ENCODE measurements at places on chromosomes 4 and X.
A peak's percentile ranks its signal among the peaks of the same experiment; 100 is the strongest.

- H3K36me3 ChIP-seq, result no peaks in the 10 kb centered on the region
- H3K4me1 ChIP-seq, result no peaks in the 10 kb centered on the region
- no peak for DNase-seq
- no peak overlapping the region for H3K4me3 ChIP-seq
These were observed 49.6 kb downstream of the CASP3 start for GRCh38 chr4:184599492-184600135.

GRCh38 chrX:18016941-18017340 lies 155.8 kb upstream of the RAI2 start:
- no peaks in the 10 kb centered on the region for H3K4me1 ChIP-seq
- H3K4me3 ChIP-seq, result no peak overlapping the region
- H3K27ac ChIP-seq, result no peak overlapping the region
- H3K27me3 ChIP-seq, result no peaks in the 10 kb centered on the region
- H3K36me3 ChIP-seq, result no peaks in the 10 kb centered on the region

DNA sequence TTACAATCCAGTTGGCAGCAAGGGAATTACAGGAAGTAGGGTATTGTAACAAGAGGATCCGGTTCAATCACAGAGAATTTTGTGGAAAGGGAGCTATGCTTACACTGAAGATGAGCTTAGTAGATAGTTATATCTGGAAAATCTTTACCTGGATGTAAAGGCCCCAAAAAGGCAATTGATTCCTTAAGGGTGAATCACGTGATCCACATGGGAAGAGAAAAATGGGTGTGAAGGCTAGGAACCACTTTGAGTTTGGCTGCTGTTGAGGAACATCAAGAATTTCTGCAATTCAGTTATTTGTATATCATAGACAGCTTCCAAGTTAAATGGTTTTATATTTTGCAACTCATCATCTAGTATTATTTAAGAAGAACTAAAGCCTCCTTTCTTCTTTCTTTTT lies 194.0 kb upstream of the ARHGAP24 start:
- H3K4me1 ChIP-seq, result no peaks in the 10 kb centered on the region
- no peak for DNase-seq
- no peak overlapping the region for H3K27ac ChIP-seq
- H3K4me3 ChIP-seq, result no peak overlapping the region
- H3K36me3 ChIP-seq, result no peaks in the 10 kb centered on the region

- no peak overlapping the region for H3K27ac ChIP-seq
- H3K4me1 ChIP-seq, result no peaks in the 10 kb centered on the region
- no peak for DNase-seq
These were observed 956.9 kb upstream of the NDST4 start for GRCh38 chr4:116070283-116070682.

DNA sequence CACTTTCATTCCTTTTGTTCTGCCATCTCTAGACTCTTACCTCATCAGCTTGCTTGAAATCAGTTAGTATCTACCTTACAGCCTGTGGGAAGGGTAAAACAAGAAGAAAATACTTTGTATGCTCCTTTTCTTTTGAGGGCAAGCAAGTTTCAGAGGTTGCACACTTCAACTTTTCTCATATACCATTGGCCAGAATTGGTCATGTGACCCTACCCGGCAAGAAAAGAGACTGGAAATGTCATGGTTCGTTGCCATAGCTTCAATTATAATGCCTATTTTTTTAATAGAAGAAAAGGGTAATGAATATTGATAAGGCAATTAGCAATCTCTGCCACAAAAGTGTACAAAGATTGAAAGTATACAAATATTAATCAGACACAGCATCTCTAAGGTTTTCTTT lies 346.7 kb upstream of the TACR3 start:
- DNase-seq, result no peak
- no peaks in the 10 kb centered on the region for H3K4me1 ChIP-seq
- no peak overlapping the region for H3K4me3 ChIP-seq
- H3K36me3 ChIP-seq, result no peaks in the 10 kb centered on the region
- H3K27ac ChIP-seq, result no peak overlapping the region

GRCh38 chr4:40581254-40582140 lies 48.2 kb downstream of the RBM47 start:
- no peak for DNase-seq
- no peak overlapping the region for H3K4me3 ChIP-seq
- H3K36me3 ChIP-seq, result no peaks in the 10 kb centered on the region
- H3K27ac ChIP-seq, result no peak overlapping the region
- H3K27me3 ChIP-seq, result no peaks in the 10 kb centered on the region

DNA sequence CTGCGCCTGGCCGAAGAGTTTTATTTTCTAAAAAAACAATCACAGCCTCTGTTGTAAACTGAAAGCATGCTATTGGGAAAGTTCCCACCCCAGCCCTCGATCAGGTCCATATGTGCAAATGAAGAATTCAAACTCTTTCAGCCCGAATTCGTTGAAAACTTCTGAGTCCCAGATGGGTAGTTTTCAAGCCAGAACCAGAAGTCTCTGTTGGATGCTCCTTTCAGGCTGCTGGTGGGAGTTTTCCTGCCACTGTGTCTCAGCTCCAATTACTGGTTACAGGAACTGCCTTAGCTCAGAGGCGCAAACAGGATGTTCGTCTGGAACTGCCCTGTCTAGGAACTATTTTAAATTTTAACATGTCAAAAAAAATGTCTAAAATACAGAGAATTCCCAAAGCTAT lies 9.3 kb upstream of the ALG13 start:
- H3K4me1 ChIP-seq, result no peaks in the 10 kb centered on the region
- H3K27ac ChIP-seq, result no peak overlapping the region
- no peak for DNase-seq
- no peaks in the 10 kb centered on the region for H3K27me3 ChIP-seq
- no peaks in the 10 kb centered on the region for H3K36me3 ChIP-seq

DNA sequence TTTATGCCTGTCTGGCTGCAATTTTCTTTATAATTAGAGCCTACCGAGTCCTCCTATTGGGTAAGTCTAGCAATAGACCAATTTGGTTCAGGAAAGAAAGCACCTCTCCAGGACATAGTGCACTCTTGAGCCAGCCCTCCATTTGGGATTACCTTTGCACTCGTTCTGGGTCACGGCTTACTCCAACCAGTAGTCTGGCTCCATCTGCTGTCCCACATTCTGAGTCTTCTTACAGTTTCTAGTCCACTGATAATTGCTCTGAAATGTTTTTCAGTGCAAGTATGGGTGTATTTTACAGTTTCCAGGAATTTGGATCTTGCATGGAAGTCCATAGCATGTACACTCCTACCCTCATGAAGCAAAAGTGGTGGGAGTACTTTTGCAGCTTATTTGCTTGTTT lies 34.8 kb upstream of the USP51 start:
- DNase-seq, result no peak
- H3K4me3 ChIP-seq, result no peak overlapping the region
- H3K27ac ChIP-seq, result no peak overlapping the region
- H3K4me1 ChIP-seq, result no peaks in the 10 kb centered on the region
- H3K36me3 ChIP-seq, result no peaks in the 10 kb centered on the region
- no peaks in the 10 kb centered on the region for H3K27me3 ChIP-seq

- no peak overlapping the region for H3K4me3 ChIP-seq
- H3K27me3 ChIP-seq, result no peaks in the 10 kb centered on the region
- DNase-seq, result peak; percentile 29
- H3K36me3 ChIP-seq, result no peaks in the 10 kb centered on the region
- H3K4me1 ChIP-seq, result peaks cover 2% of the 10 kb centered on the region
These were observed 276.9 kb upstream of the TACR3 start for GRCh38 chr4:103996637-103997036.

GRCh38 chrX:70508296-70508911 lies 63.8 kb downstream of the DLG3 start:
- DNase-seq, result no peak
- H3K4me1 ChIP-seq, result no peaks in the 10 kb centered on the region
- no peaks in the 10 kb centered on the region for H3K27me3 ChIP-seq
- H3K36me3 ChIP-seq, result no peaks in the 10 kb centered on the region
- H3K4me3 ChIP-seq, result no peak overlapping the region
- H3K27ac ChIP-seq, result no peak overlapping the region

DNA sequence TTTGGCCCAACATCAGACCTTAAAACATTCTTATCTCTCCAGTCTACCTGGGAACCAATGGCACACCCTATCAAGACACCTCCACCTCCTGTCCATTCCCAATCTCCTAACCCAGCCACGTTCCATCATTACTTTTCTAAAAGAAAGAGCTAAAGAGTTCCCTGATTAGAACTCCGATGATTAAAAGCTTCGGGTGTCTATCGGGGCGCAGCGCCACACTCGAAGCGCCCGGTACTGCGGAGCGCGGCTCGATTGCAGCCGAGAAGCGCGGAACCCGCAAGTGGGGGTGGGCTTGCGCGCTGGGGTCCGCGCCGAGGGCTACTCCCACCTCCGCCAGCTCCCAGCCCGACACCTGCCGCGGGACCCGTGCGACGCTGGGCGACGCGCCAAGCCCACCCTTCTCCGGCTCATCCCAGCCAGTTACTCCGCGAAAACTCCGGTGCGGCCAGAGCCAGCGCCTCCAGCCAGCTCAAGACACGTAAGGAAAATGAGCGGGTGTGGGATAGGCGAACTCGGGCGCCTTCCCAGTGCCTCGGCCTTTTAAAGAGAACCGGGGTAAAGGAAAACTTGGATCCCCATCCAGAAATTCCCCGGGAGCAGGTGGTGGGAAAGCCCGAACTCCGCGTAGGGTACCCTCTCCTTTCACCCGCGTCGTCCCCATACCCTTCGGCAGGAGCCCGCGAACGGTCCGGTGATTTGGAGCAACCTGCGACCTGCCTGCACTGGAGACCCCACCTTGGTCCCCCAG lies 593 bp downstream of the NPY1R start:
- no peak for DNase-seq
- H3K4me1 ChIP-seq, result no peaks in the 10 kb centered on the region
- H3K27ac ChIP-seq, result no peak overlapping the region
- no peaks in the 10 kb centered on the region for H3K36me3 ChIP-seq

DNA sequence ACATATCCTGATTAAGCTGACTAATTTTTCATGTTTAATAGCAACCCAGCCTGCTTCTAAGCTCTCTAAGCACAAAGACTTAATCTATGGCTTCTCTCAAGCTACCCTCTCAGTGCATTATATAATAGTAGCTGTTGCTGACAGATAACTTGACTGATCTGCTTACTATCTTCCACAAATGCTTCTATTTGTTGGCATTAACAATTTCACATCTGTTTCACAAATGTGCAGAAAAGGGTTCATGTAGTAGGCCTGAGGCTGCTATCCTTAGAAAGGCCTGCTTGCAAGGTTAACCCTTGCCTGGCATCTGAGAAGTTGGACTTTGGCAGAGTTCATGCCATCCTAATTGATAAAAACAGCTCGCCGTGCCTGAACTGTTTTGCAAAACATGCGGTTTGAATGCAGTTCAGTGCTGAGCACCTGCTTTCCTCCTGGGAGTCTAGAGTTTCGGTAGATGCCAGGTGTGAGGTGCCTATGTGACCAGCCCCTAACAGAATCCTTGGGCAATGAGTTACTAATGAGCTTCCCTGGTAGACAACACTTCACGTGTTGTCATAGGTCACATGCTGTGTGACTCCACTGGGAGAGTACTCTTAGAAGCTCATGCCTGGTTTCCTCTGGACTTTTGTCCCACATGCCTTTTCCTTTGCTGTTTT lies 68.4 kb downstream of the NSG1 start:
- no peaks in the 10 kb centered on the region for H3K36me3 ChIP-seq
- H3K27me3 ChIP-seq, result no peaks in the 10 kb centered on the region
- no peak for DNase-seq
- H3K4me1 ChIP-seq, result peaks cover 18% of the 10 kb centered on the region

GRCh38 chr4:54014666-54015160 lies 49.7 kb downstream of the CHIC2 start:
- H3K27ac ChIP-seq, result no peak overlapping the region
- H3K4me1 ChIP-seq, result peaks cover 11% of the 10 kb centered on the region
- no peaks in the 10 kb centered on the region for H3K27me3 ChIP-seq
- H3K4me3 ChIP-seq, result peak overlapping the region; percentile 43
- DNase-seq, result no peak

- no peak overlapping the region for H3K4me3 ChIP-seq
- no peaks in the 10 kb centered on the region for H3K27me3 ChIP-seq
- no peaks in the 10 kb centered on the region for H3K36me3 ChIP-seq
- no peaks in the 10 kb centered on the region for H3K4me1 ChIP-seq
- DNase-seq, result no peak
These were observed 267.4 kb downstream of the RAPGEF2 start for GRCh38 chr4:159370286-159370685.

DNA sequence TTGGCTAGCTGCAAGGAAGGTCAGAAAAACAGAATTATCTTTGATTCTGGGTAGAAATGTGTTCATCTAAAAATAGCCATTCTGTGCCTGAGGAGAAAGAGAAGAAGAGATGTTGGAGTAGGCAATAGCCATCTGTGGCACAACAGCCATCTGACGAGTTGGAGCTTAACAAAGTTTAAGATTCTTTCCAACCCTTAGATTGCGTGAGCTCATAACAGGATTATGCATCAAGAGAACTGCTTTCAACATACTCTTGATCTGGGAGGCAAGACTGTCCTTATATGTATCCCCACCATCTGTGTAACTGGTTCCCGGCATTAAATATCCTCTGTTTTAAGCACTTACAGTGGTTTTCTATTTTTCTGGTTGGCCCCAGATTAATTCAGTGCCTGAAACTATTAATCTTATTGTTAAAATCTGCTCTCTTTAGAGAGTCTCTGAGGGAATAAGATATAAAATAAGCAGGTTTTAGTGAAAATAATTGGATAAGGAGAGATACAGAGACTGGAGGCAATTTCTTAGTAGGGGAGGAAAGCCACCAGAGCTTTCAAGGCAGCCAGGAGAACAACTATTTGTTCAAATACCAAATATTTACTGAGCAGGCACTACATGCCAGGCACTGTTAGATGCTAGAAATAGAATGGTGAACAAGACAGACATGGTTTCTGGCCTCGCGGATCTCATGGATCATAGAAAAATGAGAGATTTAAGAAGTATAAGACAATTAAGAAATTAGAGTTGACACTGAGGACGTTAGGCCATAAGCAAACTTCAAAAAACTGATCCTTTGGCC lies 398.0 kb downstream of the SMARCA1 start:
- no peak overlapping the region for H3K4me3 ChIP-seq
- no peak overlapping the region for H3K27ac ChIP-seq
- H3K4me1 ChIP-seq, result no peaks in the 10 kb centered on the region
- no peaks in the 10 kb centered on the region for H3K36me3 ChIP-seq

DNA sequence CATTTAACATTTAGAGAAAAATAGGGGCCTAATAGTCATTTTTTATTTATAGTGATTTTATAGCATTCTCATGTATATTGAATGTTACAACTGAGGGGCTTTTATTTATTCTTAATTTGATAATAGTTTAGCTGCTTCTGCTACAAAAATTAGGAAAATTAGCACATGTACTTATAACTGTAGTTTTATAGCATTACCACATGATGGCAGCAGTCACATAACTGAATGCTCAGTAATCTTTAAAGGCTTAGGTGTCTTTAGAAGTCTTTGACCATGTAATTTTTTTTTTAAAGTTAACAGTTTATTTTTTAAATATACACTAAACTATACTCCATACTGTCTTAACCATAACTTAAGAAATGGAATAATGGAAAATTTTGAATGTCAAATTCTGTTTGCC lies 136.6 kb downstream of the STAG2 start:
- H3K4me1 ChIP-seq, result no peaks in the 10 kb centered on the region
- DNase-seq, result no peak
- H3K27ac ChIP-seq, result no peak overlapping the region
- H3K27me3 ChIP-seq, result no peaks in the 10 kb centered on the region

- no peaks in the 10 kb centered on the region for H3K4me1 ChIP-seq
- no peak for DNase-seq
These were observed 128.5 kb downstream of the LRBA start for GRCh38 chr4:150886597-150886996.
